Activated T-helper 2 cell treated with anti-CD3 and anti-CD28 coated beads, Interferon-gamma antibody, Interleukin-2, Interleukin-4, amounts not matched to agents 10 μg/mL and 5 μg/mL and 100 μg/mL, durations not matched to agents 14 hours and 24 hours and 36 hours (primary cell): ENCODE measurements at places on chromosomes 2 and 18.

- no peak overlapping the region for H3K4me3 ChIP-seq
- no peaks in the 10 kb centered on the region for H3K36me3 ChIP-seq
- H3K27me3 ChIP-seq, result no peaks in the 10 kb centered on the region
- H3K4me1 ChIP-seq, result no peaks in the 10 kb centered on the region
- no peak for DNase-seq
- H3K27ac ChIP-seq, result no peak overlapping the region
Measured at GRCh38 chr2:104249629-104250028, 604.3 kb upstream of the POU3F3 start.

GRCh38 chr2:182952741-182953450 lies 85.4 kb downstream of the NCKAP1 start:
- no peak for DNase-seq
- H3K27ac ChIP-seq, result no peak overlapping the region
- peaks cover 21% of the 10 kb centered on the region for H3K4me1 ChIP-seq
- H3K4me3 ChIP-seq, result no peak overlapping the region
- H3K27me3 ChIP-seq, result no peaks in the 10 kb centered on the region

DNA sequence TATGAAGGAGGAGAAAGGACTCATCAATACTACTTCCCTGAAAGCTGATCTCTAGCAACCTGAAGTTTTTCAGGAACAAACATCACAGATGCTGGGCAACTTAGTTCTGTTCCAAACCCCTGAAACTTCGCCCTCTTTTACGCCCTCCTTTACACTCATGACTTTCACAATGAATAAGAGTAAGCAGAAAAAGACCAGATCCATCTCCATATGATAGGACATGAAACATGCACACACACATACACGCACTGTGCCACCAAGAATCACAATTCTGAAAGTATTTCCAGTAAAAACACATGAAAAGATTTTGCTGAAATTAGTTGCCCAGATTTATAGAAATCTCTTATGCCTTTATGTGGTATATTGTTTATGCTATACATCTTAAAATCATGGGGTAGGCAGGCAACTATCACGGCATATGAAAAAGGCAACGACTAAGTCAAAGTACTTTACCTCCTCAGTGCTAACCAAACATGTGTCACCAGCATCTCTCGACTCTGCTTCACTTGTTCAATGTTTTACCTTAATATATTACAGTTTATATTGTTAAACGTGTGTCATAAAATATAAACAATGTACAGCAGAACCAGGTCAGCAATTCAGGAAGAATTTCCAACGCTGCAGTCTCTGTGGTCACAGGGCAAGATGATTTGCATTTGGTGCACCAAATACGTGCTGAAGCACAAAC lies 47.8 kb downstream of the NHEJ1 start:
- H3K4me1 ChIP-seq, result peaks cover 2% of the 10 kb centered on the region
- H3K36me3 ChIP-seq, result no peaks in the 10 kb centered on the region
- DNase-seq, result no peak
- no peak overlapping the region for H3K4me3 ChIP-seq

DNA sequence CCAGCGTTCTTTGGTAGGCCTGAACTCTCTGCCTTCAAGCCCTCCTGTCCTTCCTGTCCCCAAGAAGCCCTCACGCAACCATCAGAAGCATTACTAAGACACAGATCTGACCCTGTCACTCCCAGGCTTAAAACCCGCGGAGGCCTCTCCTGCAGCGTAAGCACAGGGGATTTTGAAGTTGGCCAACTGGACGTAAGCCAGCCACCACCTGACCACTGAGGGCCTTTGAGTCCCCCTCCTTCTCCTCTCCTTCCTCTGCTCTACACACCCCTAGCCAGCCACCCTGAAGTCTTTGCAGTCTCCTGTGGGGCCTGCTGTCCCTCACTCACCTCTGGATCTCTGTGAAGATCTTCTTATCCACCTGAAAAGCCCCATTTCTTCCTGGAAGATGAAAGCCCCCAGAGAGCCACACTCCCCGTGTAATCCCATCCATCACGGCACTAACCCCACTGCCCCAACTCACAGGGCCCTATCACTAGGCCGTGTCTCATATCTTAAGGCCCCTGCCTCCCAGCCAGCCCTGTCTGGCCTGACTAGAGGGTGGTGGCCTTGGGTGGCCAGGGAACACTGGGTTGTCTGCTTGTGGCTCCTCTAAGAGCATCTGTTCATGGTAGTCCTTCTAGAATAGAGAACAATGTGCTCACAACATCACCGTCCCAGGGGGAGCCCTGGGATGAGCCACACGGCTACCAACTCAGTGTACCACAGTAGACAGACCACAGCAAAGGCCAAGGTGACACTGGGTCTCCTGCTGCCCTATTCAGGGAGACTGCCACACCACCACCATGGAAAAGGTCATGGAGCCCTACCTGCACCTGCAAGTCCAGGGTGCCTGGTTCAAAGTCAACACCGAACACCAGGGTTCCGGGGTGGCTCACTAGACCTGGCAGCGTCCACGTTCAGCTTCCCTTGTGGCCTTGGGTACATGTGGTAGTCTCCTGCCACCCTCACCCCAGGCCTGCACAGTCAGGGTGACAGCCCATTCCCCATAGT lies 191.6 kb downstream of the ZBTB7C start:
- H3K4me3 ChIP-seq, result no peak overlapping the region
- no peaks in the 10 kb centered on the region for H3K4me1 ChIP-seq
- H3K36me3 ChIP-seq, result no peaks in the 10 kb centered on the region
- DNase-seq, result no peak
- no peak overlapping the region for H3K27ac ChIP-seq

- no peak for DNase-seq
- H3K4me1 ChIP-seq, result no peaks in the 10 kb centered on the region
- H3K27ac ChIP-seq, result no peak overlapping the region
- H3K4me3 ChIP-seq, result no peak overlapping the region
- H3K27me3 ChIP-seq, result peaks cover 10% of the 10 kb centered on the region
Measured at GRCh38 chr2:234808907-234809306, 142.9 kb upstream of the SH3BP4 start.

GRCh38 chr2:49924044-49924817 lies 769.9 kb upstream of the FSHR start:
- H3K36me3 ChIP-seq, result no peaks in the 10 kb centered on the region
- no peak overlapping the region for H3K4me3 ChIP-seq
- H3K27ac ChIP-seq, result no peak overlapping the region
- no peaks in the 10 kb centered on the region for H3K27me3 ChIP-seq
- no peak for DNase-seq

DNA sequence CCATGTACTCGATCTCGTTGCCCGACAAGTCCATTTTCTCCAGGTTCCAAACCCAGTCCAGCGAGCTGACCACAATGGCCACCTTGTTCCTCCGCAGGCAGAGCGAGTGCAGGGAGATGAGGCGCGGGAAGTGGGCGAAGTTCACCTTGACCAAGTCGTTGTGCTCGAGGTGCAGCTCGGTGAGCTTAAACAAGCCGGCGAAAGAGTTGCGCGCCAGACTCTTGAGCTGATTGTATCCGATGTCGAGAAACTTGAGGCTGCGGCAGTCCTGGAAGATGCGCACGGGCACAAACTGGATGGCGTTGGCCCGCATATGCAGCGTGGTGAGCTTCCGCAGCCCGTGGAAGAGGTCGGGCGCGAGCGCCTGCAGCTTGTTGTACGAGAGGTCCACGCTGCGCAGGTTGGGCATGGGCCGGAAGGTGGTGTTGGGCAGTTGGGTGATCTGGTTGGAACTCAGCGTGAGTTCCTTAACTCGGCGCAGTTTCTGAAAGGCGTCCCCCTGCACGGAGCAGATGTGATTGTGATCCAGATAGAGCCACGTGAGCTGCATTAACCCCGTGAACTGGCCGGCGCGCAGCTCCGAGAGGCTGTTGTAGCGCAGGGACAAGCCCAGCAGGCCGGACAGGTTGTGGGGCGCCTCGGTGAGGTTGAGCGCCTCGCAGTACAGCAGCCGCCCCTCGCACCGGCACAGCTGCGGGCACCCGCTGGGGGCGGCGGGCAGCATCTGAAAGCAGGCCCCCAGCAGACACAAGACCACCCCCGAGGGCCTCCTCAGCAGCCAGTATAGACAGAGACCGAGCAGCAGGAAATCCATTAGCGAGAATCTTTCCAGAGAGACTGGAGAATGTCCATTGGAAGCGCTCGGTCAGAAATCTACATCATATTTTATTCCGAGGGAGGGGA lies 1.3 kb downstream of the LRRTM1 start:
- H3K4me3 ChIP-seq, result no peak overlapping the region
- no peaks in the 10 kb centered on the region for H3K4me1 ChIP-seq
- H3K27ac ChIP-seq, result no peak overlapping the region
- peaks cover 34% of the 10 kb centered on the region for H3K27me3 ChIP-seq

DNA sequence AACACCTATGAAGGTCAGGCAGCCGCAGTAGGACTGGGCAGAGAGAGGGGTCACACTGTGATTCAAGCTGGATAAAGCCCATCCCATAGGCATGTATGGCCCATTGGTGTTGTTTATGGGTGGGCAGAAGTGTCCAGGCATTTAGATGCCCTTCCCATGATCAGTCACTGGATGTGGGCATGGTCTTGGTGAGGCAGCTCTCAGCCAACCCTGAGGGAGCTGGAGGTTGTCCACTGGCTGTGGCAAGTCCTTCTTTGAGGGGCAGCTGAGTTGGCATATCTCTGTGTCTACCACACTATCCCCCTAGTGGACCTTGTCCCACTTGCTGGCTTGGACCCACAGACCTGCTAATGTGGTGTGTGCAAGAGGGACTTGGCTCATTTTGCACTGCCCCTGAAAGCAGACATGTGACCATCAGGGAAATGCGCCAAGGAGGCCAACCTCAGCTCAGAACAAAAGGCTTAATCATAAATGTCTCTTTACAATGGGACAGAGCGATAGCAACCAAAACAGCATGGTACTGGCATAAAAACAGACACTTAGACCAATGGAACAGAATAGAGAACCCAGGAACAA lies 82.0 kb downstream of the TMEM17 start:
- DNase-seq, result no peak
- H3K4me1 ChIP-seq, result no peaks in the 10 kb centered on the region
- H3K27me3 ChIP-seq, result peaks cover 28% of the 10 kb centered on the region
- no peaks in the 10 kb centered on the region for H3K36me3 ChIP-seq
- H3K27ac ChIP-seq, result no peak overlapping the region
- H3K4me3 ChIP-seq, result no peak overlapping the region

DNA sequence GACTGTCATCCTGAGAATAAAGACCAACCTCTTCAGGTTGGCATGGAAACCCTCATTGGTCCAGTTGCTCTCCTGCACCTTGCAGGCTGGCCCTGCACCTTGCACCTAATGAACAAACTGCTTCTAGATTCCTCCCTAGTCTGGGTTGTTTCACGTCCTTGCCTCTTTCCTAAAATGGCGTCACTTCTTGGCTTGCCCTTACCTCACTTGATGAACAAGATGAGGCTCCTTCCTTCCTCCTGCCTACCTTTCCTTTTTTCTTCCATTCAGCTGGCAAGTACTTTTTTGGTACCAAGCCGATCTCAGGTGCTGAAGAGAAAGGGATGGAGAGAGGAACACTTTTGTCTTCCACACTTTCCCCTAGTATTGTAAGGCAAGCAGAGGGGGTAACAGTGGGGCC lies 74.5 kb downstream of the MYCN start:
- no peaks in the 10 kb centered on the region for H3K36me3 ChIP-seq
- peaks cover 22% of the 10 kb centered on the region for H3K27me3 ChIP-seq
